ENCODE measurements at places on chromosomes 4 and X.

DNA sequence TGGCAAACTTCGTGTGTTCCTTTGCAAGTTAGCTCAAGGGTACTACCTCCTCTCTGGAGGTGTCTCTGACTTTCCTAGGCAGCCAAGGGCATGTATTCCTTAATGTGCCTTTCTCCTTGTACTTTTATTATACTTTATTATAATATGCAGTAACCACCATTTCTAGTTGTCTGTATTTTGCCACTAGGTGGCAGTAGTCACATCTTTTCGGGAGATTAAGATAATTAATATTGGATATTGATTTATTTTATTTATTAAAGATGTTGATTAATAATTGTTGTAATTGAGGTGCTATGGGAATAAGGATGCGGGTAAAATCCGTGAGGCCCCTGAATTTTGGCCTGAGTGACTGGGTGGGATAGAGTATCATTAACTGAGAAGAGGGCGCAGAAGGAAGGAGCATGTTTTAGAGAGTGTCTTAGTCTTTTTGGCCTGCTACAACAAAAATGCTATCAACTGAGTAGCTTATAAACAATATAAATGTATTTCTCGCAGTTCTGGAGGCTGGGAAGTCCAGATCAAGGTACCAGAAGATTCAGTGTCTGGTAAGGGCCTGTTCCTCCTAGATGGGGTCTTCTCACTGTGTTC is 153.3 kb downstream of the TMEM164 start:
- DNase-seq: no peak

- no peak for DNase-seq
These were observed 114.4 kb downstream of the UBE2NL start for GRCh38 chrX:143998261-143998660.

DNA sequence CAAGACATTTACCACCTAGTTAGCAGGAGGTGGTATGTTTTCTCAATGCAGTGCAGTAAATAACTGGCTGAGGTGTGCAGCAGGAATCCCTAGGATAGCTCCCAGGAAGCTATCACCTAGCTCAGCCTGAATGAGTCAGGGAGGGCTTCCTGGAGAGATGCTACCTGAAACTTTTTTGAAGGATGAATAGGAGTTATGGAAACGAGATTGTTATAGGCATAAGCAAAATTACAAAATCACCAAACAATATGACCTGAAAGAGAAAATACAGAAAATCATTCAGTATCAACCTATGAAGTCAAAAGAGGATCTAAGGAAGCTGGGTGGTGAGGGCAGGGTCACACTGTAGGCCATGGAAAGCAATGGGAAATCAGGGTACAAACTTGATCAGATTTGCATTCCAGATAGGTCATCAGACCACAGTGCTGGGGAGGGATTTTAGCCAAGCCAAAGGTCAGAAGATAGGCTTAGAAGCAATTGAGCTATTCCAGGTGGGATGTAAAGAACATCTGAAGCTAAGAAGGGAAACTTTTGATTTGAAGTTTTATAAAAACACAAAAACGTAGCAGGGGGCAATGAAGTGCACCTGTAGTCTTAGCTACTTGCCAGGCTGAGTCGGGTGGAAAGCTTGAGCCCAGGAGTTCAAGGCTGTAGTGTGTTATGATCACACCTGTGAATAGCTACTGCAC is 11.3 kb downstream of the AREG start:
- no peak for DNase-seq

DNA sequence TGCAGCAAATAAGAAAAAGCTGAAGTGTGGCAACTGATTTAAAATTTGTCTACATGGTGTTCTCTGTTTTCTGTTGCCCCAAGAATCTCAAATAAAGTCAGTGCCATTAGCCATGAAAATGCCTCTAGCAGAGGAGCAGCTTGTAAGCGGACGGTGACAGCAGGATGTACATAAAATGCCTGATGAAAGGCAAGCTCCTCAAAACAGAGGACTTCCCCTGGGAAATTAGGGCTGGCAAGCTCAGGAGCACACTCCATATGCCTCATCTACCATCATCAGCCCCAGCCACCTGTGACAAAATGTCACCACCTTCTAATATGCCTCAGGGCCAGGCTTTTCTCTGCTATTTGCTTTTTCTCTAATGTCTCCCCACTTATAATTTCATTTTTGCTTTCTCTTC is 54.5 kb downstream of the ASB9 start:
- DNase-seq: no peak

- no peak for DNase-seq
These were observed 13.8 kb upstream of the PLXNB3 start for GRCh38 chrX:153750127-153750774.

DNA sequence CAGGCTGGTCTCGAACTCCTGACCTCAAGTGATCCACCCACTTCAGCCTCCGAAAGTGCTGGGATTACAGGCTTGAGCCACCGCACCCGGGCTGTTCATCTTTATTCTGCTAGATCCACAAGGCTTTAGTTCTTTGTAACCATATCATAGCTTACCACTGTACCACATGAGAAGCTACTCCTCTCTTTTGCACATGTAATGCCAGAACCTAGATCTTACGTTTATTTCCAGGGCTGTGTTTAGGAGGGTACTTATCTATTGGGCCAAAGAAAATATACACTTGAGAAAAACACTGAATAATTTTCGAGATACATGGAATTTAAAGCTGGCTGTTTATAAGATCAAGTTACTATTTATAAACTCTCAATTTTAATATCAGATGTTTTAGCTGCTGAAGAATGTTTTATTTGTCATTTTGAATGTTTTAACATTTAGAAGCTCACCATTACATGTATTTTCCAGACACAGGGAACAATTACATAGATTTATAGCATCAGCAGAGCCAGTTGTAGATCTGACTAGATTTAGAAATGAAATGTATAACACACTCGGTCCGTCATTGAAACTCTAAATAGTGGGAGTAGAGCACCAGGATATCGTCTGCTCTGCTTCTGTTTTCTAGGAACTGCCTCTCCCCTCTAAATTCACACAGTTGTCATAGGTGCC is 155.3 kb upstream of the HAND2 start:
- no peak for DNase-seq

DNA sequence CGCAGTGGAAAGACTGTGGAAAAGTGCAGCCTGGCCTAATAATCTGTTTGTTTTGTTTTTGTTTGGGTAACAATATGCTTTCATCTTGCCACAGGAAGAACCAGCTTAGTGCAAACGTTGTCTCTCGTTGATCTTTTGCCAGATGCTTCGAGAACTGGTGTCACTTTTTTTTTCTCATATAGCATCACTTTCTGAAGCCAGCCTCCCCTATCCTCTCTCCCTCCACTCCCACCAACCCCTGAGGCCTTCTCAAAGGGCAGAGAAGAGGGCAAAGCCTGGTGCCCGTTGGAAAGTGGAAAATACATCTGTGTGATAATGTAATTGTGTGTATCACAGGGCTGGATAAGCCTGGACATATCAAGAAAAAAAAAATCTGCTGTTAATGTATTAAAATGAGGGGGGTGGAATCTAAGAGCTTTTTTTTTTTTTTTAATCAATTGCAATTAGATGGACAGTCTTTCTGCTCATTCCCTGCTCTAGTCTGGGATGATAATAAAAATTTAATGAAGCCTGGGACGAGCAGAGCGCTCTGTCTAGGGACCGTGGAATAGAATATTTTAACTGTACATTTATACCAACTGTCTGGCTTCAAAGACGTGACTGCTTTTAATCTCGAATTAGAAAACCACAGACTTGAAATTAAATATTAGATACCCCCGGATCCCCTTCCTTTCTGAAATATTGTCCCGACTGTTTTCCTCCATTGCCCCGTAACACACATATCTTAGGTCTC is 8.1 kb downstream of the POU4F2 start:
- no peak for DNase-seq
